Cortex of kidney (tissue), 1 donor: ENCODE measurements at places on chromosomes 1 and 21.

DNA sequence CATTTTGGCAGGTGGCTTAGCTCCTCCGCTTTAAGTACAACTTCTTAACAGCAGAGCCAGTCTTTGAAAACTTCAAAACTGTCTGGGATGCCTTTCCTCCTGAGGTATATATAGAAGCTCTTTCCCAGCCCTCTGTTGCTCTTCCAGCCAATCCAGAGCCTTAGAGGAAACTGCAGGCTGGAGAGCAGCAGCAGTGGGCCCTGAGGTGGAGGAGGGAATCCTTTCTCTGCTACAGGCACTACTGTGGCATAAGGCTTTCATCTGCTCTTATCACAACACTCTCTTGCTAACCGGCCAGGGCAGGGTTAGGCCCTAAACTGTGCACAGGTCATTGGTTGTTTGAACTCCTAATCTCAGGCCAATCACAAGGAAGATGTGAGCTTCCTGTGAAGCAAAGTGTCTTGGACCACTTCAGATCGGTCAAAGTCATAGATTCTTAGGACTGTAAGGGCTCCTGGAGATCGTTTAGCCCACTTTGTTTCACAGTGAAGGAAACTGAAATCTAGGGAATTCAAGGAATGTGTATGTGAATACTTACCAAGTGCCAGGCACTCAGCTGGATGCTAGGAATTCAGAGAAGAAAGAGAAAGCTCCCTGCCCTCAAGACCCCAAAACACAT is at the start of gene RGS5:
RGS5 (minus strand) TSS at position 84 of the 619 bp plus-strand sequence; CDS start at position 3, 81 bp downstream.
- no peak for DNase-seq

DNA sequence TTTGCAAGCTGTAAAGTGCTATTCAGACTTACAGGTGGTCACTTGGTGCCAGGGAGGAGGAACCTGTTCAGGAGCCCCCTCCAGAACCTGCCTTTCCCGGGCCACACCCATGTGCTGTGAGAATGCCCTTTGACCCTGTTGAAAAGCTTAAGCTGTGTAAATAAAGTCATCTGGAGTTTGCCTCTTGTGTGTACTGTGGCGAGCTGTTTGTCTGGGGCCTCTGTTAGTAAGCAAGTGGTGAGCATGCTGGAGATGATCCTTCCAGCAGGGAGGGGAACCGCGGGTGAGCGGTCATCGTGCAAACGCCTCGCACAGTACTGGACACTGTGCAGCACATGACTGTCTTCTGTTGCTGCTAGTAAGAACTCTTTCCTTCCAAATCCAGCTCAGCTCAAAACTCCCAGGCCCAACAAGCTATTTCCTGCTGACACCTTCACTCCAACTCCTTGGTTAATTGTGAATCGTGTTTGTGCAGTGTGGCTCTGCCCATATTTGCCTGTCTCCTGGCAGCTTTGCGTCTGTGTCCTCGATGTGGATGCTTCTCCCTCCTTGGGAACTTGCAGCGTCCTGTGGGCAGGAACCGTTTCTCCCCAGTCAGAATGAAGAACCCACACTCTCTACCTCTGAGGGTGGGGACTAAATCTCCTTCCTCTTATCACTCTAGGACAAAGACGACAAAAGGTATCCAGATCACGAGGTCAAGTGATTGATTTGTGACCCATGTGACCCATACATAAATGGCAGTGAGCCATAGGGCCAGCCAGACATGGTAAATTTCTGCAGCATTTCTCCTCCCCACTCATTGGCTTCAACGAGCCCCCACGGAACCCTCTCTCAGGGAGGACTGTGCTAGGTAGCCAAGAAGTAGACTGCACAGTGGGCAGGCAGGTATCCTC is 13.9 kb upstream of the BTG2 start:
- no peak for DNase-seq

- DNase-seq: no peak
These were observed 19.3 kb upstream of the RUNX3 start for GRCh38 chr1:24949331-24949881.

- DNase-seq: no peak
These were observed 144.3 kb upstream of the C1orf21 start for GRCh38 chr1:184242507-184242943.

DNA sequence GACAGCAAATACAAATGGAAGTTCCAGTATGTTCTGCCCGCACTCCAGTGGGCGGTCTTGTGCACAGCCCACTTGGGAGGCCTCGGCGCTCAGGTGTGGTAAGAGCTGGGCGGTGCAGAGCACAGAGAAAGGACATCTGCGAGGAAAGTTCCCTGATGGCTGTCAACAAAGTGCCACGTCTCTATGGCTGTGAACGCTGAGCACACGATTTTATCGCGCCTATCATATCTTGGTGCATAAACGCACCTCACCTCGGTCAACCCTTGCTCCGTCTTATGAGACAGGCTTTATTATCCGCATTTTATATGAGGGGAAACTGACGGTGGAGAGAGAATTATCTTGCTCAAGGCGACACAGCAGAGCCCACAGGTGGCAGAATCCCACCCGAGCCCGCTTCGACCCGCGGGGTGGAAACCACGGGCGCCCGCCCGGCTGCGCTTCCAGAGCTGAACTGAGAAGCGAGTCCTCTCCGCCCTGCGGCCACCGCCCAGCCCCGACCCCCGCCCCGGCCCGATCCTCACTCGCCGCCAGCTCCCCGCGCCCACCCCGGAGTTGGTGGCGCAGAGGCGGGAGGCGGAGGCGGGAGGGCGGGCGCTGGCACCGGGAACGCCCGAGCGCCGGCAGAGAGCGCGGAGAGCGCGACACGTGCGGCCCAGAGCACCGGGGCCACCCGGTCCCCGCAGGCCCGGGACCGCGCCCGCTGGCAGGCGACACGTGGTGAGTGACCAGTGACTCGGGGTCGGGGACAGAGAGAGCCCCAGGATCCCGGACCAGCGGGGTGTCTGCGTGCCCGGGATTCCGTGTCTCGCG is at the start of gene IL12RB2:
IL12RB2 (plus strand) TSS at position 623 of the 810 bp plus-strand sequence. CDS start 12,496 bp downstream, outside the sequence.
- no peak for DNase-seq

- DNase-seq: no peak
These were observed 250.2 kb upstream of the ZRANB2 start for GRCh38 chr1:71330991-71331390.
